Bone marrow (tissue), 2 donors: ENCODE measurements at places on chromosomes 5 and 9.

- DNase-seq, result no peak
Observed at GRCh38 chr5:171858303-171858702, 72.7 kb downstream of the SMIM23 start.

GRCh38 chr9:93650448-93650847 lies 74.1 kb downstream of the PHF2 start:
- no peak for DNase-seq

DNA sequence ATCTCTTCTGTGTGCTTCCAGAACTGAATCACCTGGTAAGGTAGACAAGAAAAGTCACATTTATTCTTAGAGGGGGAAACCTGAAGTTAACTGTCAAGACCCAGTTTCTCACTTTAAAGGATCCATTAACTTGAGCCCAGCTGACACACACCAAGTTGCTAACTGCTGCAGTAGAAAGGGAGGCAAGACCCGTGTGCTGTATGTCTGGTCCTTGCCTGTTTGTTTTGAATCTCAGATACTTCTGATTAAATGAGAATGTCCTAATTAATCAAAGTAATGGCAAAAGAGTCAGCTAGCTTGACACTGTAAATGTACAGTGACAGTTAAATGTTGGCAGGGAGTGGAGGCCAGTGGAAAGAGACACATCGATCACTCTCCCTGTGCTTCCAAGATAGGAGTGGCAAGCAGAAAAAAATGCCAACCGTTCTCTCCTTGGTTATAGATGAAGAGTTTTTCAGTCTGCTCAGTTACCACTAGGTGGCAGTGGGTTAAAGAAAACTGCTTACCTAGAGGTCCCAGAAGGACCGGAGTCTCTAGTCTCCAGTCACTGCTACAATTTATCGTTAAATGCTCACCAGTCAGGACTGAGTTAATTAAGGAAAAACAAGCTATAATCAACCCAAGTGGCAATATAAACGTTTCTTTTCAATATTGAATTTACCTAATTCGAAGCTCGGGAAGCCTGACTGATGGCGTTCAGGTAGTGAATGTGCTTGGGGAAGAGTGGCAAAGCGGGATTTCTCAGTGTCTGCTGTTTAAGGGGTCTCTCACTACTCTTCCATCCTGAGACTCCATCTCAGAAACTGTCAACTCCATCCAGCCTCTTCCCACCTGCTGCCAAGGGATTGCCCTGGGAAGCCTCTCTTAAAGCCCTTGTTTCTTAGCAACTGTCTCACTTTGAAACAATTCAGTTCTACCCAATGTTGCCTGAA lies 18.4 kb downstream of the LSM11 start:
- no peak for DNase-seq

- DNase-seq, result no peak
Observed at GRCh38 chr5:153030755-153031725, 459.4 kb upstream of the GRIA1 start.
